Fibroblast of skin of abdomen (primary cell): ENCODE measurements at places on chromosomes 12 and 14.

DNA sequence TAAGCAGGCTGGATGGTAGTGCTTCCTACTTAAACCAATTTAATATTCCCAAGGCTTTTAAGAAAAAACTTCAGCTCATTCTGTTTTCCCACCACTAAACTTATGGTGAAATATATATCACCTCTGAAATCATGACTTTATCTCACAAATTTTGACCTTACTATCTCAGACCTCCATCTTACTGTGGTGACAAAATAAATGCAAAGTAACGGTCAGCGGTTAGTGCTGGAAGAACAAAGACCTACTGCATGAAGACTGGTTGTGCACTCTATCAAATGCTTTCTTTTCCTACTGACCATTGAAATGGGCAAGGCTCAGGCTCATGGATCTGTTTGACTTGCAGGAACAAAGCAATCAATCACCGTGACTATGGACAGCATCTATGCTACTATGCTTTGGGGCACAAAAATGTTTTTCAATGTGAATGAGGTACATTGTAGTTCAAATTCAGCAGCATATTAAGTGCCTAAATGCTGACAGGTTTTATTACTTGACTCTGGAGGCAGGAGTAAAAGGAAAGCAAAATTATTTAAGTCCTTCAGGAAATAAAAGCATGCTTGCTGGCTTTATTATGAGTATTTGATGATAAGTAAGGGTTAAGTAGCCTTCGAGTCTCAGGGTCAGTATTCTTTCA, 43.1 kb upstream of the GTF2A1 start:
- DNase-seq = no peak

- DNase-seq = peak; percentile 80
These were observed 131.6 kb downstream of the KSR2 start for GRCh38 chr12:117836999-117837736.

- DNase-seq = no peak
These were observed 769.0 kb upstream of the ALG10B start for GRCh38 chr12:37547611-37548010.

GRCh38 chr12:10968765-10969456, 17.8 kb downstream of the TAS2R50 start:
- DNase-seq = peak; percentile 34

GRCh38 chr14:78697341-78697740, 527.2 kb downstream of the NRXN3 start:
- peak; percentile 37 for DNase-seq

- no peak for DNase-seq
These were observed 436.0 kb upstream of the FBXO33 start for GRCh38 chr14:39868251-39868650.

DNA sequence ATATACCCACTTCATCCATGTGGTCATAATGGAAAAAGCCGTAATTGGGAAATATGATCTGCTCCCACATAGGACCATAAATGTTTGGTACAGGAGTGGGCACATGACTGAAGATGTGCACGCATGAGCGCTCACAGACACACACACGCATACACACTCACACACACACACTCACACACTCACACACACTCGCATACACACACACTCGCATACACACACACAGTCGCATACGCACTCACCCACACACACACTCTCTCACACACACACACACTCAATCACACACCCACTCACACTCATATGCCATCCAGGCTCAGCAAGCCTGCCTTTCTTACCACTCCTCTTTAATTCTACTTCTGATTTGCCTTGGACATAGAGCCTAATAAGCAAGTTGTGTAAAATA, 45.6 kb upstream of the EGLN3 start:
- no peak for DNase-seq

GRCh38 chr14:35854696-35855270, 28.6 kb downstream of the BRMS1L start:
- no peak for DNase-seq

GRCh38 chr12:116106870-116107269, 170.6 kb downstream of the MED13L start:
- DNase-seq = no peak

- no peak for DNase-seq
These were observed 420 bp upstream of the OTUB2 start for GRCh38 chr14:94025720-94026119.

DNA sequence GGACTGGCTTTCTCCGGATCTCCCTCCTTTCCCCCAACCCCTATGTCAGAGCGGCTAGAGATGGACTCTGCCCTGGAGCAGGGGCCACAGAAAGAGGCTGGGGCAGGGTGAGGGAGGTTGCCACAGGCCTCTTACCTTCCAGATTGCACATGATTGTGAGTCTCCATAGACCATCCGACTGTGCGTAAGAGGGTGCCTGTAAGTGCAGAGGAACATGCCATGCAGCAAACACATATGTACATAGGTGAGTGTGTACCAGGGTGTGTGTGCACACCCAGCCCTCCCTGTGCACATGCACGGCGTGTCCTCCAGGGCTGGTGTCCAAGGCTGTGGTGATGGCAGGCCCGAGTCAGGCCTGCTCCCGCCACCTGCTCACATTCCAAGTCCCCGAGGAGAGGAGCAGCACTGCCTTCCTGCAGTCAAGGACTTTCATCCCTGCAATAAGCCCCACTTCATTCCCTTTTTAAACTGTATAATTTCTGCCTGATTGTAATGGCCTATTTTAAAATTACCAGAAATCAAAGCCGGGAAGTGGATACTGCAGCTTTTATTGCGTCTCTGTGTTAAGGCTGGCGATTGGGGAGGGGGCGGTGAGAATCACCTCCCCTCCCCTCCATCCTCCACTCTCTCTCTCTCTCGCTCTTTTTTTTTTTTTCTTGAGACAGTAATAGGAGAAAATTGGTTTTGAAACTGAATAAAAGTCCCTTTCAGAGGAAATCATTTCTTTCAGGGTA, 28.5 kb downstream of the FAM222A start:
- DNase-seq = no peak

DNA sequence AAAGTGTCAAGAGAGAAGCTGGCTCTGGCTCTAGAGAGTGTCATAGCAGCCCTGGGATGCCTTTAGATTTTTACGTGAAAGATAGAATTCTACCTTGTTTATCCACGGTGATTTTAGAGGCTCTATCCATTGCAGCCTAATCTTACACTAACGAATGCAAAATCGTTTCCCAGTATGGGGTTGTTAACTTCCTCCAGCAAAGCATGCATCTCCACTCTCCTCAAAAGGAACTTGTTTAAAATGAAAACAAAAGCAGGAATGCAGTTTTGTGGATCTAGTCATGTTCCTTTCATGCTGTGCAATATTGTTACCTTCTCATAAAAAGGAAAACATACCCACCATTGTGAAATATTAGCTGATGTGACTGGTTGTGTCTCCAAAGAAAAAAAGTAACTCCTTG, 88.4 kb downstream of the ANO2 start:
- no peak for DNase-seq

GRCh38 chr12:56894698-56895368, 39.4 kb downstream of the SDR9C7 start:
- no peak for DNase-seq

- DNase-seq = no peak
These were observed 59.8 kb upstream of the KRR1 start for GRCh38 chr12:75571204-75571603.

DNA sequence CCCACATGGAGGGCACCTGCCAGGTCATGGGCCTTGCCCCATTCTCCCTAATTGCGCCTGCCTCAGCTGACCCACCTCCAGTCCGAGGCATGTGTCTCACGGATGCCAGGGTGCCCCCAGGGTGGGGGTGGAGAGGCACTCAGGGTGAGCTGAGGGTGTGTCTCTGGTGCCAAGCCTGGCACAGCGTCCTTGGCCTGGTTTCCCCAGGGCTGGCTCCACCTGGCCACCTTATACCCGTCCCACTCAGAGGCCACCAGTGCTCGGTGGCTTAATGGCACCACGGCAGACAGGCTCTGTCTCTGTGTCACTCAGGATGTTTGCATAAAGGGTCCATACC, 33.6 kb upstream of the TDRD9 start:
- no peak for DNase-seq

- DNase-seq = no peak
These were observed 421.2 kb downstream of the SOX5 start for GRCh38 chr12:23528316-23528715.

- DNase-seq = no peak
These were observed 57.2 kb upstream of the PELI2 start for GRCh38 chr14:56061051-56061450.

DNA sequence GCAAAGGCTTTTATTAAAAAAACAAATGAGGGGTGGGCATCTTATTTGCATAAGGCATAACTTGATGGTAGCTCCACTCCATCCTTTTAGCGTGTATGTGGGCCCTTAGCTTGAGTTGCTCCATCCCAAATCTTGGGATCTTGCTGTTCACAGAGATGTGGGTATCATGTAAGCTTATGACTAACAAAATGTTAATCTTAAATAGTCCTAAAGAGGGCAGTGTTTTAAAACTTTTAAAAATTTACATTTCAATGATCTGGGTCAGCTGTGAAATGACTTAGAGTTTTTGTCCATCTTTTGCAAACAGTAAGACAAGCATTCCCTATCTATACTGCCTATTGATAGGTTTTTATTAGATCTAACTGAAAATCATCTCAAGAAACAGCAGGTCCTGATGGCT, 86.0 kb downstream of the SLCO1A2 start:
- no peak for DNase-seq

DNA sequence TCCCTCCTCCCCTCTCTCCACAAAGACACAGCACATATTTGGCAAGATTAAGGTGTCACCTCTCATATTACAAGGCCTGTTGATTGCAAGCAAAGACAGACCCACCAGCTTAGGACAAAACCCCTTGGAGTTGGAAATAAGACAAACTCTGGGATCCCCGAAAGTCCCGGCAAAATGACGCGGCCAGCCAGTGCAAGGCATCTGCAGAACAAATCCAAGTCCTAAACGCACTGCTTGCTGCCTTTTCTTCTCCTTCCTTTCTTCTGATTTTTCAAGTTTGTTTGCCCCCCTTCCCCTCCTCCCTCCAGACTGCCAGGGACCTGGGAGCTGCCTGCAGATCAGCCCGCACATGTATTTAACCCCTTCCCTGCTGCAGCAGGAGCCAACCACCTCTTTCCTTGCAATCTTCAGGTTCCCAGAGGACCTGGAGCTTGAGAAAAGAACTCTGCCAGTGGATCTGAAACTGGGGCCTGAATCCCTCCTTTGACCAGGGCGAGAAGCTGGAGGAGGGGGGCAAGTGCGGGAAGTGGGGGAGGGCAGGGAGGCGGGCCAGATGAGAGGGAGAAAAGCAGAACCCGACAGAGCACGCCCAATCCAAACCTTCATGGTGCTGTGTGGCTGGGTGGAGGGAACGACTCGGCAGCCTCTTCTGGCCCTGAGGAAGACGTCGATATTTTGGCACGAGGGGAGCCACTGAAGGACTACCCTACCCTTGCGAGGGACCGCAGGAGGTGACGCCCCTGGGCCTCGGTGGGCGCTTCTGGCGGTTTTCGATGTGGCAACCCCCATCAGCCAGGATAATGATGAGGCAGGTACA, 2.0 kb upstream of the NTF3 start:
- no peak for DNase-seq

- DNase-seq = no peak
These were observed 46.6 kb upstream of the TPH2 start for GRCh38 chr12:71892059-71892458.

- no peak for DNase-seq
These were observed 140.7 kb upstream of the PWP1 start for GRCh38 chr12:107544937-107545336.

DNA sequence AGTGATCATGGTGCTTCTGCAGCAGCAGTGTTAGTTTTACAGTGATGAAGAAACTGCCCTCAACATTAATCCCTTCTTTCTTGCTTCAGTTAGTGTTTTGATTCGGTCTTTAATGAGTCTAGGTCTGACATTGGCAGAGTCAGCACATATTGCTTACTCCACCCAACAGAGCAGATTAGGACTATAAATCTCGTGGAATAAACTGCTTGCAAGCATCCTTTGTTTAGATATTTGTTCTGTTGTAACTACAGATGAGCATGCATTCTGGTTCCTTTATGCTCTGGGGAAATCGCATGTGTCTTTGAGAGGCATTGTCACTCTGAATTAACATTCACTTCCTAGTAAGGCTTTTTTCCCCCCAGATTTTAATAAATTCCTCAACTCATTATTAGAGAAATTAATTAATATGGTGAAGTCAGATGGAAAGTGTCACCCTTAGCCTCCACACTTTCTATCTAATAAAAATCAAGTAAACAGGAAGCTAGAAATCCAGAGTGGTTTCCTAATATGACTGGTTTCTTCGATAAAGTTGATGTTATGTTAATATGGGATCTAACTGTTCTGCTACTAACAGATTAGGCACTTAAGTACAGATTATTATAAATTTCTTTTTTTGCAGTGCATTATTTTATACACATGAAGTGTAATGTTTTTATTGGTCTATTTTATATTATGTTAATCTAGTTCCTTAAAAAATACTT, 86.2 kb upstream of the SSTR1 start:
- no peak for DNase-seq

DNA sequence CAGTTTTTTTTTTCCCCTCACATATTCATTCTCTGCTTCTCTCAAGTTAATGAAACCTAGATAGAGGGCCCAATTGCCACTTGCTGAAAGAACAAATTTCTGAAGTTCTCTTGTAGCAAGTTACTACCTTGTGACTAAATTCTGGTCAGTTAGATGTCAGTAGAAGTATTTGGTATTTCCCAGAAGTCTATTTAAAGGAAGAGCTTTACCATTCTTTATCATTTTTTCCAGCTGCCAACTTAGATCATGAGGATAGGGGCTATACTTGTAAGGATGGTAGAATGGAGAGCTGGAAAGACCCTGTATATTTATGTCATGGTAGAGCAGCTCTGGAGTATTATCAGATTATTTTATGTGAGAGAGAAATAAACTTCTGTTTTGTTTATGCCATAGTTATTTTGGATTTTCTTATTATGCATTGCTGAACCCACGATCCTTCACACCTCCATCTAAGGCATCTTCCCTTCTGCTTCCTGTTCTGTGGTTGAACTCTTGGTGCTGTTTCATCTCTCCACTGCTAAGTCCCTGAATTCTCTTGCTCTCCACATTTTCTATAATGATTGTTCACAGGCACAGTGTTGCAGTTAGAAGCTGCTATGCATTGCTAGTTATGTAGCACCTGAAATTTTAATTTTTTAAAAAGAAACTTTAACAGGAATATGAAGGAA, 25.9 kb downstream of the FUT8 start:
- DNase-seq = no peak

GRCh38 chr12:96434107-96434506, 33.9 kb upstream of the CDK17 start:
- peak; percentile 95 for DNase-seq

GRCh38 chr14:74919421-74920165, 3.5 kb downstream of the RPS6KL1 start:
- DNase-seq = no peak

- no peak for DNase-seq
These were observed 27.2 kb downstream of the SPX start for GRCh38 chr12:21553329-21553675.

- no peak for DNase-seq
These were observed 62.1 kb downstream of the PPP2R5C start for GRCh38 chr14:101823511-101824120.

DNA sequence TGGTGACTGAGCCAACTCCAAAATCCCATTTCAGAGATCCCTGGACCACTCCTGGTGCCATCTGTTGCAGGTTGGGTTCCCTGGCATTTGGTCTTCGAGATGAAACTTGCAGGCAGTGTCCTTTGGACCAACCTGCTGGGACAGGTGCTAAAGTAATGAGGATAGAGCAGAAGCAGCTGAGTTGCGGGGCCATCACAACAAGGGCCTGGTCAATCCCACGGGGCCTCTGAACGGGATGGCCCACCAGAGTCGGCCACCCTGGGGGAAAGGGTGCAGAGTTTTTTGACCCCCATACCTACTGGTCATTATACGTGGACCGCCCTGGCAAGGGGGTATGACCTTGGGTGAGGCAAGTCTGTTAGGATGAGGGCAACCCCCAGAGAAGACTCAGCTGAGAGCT, 39.3 kb downstream of the DLK1 start:
- DNase-seq = no peak

- no peak for DNase-seq
These were observed 2.1 kb downstream of the DIP2B start for GRCh38 chr12:50506753-50507473.
